ENCODE measurements at places on chromosomes 2 and 18.

GRCh38 chr2:173192071-173192470 is 116.4 kb downstream of the MAP3K20 start:
- DNase-seq: no peak

DNA sequence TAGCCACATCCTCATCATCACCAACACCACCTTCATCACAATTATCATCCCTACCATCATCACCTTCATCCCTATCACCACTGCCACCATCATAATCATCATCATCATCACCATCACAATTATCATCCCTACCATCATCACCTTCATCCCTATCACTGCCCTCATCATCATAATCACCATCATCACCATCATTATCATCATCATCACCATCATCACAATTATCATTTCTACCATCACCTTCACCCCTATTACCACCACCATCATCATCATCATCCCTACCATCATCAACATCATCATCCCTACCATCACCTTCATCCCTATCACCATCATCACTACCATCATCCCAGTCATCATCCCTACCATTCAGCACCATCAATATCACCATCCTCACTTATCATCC is 140.5 kb downstream of the LOXHD1 start:
- DNase-seq: no peak

GRCh38 chr18:5992381-5992780 is 97.1 kb upstream of the TMEM200C start:
- DNase-seq: no peak

GRCh38 chr18:12086249-12086648 is 7.4 kb upstream of the ANKRD62 start:
- DNase-seq: no peak

GRCh38 chr2:144705328-144706245 is 185.7 kb upstream of the ZEB2 start:
- no peak for DNase-seq

DNA sequence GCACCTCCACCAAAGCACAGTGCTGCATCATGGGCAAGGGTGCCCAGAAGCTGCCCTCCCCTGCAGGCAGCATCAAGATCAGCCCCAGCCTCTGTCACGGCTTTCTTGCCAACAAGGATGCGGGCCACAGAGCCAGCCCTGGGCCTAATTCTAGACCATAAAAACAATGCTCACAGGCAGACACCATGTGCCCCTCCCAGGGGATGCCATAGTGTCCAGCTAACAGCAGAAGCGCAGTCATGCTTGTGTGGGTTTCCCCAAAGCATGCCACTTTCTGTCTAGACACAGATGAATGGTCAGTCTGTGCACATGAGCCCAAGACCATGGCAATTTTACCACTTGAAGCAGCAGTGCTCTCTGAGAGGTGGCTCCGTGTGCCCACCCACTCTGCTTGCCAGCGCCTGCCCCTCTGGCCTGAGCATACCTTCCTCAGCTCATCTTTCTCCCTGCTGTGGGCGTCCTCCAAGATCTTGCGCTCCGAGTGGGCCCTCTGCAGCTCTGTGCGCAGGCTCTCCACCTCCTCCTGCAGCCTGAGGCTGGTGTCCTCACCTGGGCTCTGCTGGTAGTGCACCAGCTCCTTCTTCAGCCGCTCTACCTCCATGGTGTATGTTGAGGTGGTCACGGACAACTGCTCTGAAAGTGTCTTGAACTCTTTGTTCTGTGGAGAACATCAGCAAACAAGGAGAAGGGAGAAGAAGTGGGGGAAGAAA is 81.3 kb upstream of the ACAA2 start:
- no peak for DNase-seq

DNA sequence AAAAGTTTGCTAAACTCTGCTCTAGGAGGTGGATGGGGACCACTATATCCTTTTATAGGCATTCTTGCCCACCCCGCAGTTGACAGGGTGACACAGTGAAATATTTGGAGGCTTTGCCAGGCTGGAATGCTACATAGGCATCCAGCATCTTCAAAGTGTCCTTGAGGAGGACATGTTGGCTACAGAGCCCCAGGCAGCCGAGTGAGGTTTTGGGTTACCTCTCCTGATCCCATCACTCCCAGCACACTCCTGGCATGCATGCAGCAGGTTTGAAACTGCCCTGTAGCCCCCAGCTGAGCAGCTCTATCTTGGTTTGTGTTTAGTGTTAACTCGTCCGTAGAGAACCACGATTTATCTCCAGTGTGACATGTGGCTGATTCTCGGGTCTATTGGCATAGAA is 7.3 kb downstream of the FOSL2 start:
- DNase-seq: no peak

DNA sequence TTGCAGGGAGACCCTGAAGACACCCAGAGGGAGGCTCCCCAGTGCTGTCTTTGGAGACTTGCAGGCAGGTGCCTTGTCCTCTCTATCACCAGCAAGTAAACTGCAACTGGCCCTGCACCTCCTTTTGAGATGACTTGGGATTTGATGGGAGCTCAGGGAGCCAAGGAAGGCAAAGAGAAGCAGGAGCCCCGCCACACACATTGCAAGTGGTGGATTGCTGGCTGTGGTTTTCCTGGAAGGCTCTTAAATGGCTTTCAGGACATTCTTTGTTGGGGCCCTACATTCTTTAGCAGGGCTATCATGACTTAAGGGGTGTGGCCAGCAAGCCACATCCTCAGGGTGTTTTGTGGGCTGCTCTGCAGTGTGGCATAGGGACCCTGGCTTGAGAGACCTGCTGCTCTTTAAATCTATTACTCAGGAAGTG is 39.9 kb upstream of the CDC42EP3 start:
- DNase-seq: no peak

DNA sequence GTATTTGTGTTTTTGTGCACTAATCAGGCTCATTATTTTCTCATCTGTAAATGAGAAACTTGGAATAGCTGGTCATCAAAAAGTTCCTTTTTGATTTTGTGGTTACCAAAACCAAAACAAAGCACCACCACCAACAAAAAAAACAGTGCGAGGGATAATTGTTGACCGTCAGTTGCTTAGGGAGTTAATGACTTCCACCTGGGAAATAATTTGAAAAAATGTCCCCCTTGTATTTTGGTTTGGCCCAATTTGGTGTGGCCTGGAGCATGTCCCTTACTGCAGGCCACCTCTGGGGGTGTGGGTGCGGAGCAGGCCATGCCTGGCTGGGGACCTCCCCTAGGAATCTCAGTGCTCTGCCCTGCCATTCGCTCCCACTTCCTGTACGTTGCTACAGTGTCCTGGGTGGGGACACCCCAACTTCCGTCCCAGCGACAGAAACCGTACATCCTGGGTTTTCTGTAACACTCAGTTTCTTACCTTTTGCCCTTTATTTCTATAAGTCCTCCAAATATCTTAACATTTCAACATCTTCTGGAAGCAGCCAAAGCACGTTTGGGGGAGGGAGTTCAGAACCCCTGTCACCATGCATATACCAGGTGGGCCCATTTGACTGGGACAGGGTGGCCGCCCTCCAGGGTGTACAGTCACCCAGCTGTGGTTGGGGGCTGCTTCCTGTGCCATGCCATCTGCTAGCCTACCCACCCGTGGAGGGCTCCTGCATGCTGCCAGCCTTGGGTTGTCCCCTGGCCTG is 31.3 kb downstream of the NCK2 start:
- peak; percentile 76 for DNase-seq

- DNase-seq: no peak
These were observed 100.9 kb downstream of the WDSUB1 start for GRCh38 chr2:159185401-159186130.

- no peak for DNase-seq
These were observed 85.9 kb downstream of the USP40 start for GRCh38 chr2:233480490-233481202.
